Activated CD8-positive, alpha-beta memory T cell treated with anti-CD3 and anti-CD28 coated beads for 1 hour (primary cell): ENCODE measurements at places on chromosomes 4 and X.

- no peak for DNase-seq
Measured at GRCh38 chrX:95678679-95679078, 1006.0 kb upstream of the DIAPH2 start.

- no peak for DNase-seq
Measured at GRCh38 chrX:135087867-135088266, 32.5 kb downstream of the ETDB start.

DNA sequence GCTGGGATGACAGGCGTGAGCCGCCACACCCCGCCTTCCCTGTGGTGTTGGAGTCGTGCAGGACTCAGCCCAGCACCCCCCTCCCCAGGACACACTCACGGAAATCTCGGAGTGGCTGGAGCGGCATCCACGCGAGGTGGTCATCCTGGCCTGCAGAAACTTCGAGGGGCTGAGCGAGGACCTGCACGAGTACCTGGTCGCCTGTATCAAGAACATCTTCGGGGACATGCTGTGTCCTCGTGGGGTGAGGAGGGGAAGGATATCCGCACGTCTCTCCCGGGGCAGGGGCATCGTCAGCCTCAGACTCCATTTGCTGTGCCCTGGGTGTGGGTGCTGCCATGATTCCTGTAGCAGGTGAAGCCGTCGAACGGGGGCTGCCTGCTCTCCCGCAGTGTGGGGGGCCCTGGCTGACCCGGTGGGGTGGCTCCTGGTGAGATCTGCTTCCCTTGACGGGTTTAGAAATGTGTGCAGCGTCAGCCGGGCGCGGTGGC is 10.3 kb downstream of the PLCXD1 start:
- no peak for DNase-seq

- DNase-seq, result no peak
Measured at GRCh38 chrX:31165241-31166035, 93.6 kb upstream of the FTHL17 start.

- no peak for DNase-seq
Measured at GRCh38 chr4:16070203-16070602, 13.6 kb downstream of the PROM1 start.

GRCh38 chr4:175646802-175647201 is 165.3 kb downstream of the GPM6A start:
- DNase-seq, result no peak

DNA sequence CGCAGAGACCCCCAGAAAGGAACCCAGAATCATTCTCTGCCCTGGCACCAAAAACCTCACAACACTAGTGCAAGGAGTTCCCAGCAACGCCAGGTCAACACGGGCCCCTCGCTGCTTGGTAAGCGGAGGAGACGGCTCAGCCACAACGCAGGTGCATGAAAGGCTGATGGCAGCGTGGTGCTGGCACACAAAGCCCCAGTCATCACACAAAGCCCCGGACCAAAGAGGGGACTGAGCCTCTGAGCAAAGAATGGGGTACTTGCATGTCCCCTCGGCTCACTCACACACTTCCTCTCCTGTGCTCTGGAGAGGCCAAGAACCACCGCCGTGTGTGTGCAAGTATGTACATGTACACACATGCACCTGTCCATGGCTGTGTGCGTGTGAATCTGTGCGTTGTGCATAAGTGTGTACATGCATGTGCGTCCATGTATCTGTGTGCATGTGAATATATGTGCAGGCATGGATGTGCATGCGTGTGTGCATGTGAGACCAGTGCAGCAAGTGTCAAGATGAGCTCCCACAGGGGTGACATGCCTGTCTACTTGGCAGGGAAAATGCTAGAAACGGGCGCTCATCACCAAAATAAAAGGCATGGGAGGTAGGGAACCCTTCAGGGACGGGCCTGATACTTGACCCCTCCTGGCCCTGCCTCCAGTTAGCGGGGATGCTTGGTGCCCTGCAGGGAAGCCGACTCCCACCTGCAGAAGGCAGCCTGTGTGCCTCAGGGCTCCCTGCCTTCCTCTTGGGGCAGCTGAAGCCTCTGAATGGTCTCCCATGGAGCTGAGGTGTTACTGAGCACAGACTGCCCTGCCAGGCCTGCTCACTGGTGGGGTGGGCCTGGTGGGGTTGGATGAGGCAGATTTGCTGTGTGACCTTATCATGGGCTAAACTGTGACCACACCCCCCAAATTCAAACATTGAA is 60.4 kb downstream of the ZFYVE28 start:
- DNase-seq, result no peak

DNA sequence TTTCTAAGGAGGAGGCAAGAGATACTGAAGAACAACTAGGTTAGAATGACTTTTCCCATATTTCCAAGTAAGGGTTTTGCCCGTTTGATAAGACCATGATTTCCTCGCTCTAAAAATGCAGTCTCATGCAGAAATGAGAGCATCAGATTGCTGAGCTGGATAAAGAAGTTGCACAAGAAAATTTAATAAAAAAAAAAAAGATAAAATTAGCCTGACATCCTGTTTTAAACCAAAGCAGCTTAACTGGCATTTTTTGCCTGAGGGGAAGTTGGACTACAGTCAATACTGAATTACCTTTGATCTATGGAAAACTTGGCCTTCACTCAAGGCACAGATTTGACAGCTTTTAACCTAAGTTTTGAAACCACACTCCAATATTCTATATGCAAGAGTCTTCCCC is 208.4 kb downstream of the GASK1B start:
- DNase-seq, result no peak

DNA sequence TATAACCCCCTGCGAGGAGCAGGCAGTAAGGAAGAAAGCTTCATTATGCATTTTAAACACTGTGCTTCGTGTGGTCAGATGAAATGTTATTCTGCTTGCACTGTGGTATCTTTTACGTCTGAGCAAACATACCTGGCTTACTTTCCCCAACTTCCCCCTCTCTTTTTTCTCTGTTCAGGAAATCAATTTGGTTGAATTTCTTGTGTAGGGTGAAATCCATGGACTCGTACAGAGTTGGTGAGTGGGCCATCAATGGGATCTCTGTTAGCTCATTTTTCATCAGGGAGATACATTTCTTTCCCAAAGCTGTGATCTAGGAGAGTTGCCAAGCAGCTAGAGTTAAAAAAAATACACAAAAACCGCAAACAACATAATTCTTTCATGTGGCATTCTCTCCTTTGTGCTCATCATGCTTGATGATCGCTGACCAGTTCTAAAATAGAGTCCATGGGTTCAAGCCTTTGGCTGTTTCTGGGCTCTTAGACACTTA is 98.5 kb downstream of the FRAS1 start:
- DNase-seq, result no peak

DNA sequence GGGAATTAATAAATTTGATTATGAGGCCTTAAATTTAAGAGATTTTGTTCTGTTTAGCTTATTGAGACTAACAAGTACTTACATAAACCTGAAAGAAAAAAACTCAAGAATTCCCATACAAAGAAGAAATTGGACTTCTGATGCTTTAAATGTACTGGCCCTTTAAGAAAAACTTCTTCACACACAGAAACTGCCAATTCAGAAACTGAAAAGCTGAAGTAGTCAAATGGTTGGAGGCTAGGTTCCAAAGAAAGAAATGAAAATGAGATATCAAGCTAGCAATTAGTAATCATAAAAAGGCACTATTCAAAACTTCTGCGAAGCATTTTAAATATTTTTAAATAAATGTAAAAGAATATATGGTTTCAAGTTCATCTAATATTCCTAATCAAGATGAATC is 151.3 kb downstream of the THOC2 start:
- DNase-seq, result no peak

DNA sequence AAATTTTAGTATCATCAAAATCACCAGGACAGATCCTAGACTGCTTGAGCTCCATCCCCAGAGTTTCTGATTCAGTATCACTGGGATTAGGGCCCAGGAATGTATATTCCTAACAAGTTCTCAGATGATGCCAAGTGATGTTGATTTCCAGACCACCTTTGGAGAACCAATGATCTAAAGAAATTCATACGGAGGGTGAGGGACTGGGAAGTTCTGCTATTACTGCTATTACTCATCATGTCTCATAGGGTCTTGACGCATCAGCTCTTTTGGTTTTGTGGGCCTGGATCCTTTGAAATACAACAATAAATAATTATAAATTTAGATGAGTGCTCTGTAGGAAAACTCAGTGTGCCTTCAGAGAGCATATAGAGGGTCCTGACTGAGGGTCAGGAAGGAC is 59.8 kb upstream of the LGI2 start:
- no peak for DNase-seq

- no peak for DNase-seq
Measured at GRCh38 chrX:130829526-130830515, 73.2 kb downstream of the ENOX2 start.

DNA sequence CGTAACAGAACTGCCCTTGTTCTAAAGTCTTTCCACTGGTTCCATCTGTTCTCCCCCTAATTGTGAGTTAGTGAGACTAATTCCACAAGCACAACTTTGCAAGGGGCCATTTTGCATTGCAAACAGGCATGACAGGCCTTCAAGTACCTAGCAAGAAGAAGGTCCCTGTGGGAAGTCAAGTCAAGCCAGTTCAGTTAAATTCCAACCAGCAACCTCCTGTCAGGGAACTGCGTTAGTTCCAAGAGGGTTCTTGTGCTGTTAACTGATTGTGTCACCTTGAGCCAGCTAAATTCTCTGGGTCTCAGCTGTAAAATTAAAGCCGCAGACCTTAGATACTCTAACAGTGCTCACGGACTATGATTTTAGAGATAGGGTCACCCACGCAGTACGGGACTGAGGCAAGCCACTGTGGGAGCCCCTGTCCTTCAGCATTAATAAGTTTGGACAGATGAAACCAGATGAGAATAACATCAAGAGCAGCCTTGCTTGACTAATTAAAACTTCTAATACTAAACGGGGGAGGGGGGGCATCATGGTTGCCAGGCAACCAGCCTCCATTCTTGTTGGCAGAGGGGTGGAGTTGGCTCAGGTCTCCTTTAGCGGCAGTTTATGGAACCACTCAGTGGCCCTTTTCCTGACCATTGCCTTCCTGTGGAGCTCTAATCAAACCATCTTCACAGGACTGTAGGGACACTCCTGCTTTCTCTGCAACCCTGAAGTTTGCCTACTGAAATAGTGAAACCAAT is 24.1 kb upstream of the TMEM150C start:
- no peak for DNase-seq

DNA sequence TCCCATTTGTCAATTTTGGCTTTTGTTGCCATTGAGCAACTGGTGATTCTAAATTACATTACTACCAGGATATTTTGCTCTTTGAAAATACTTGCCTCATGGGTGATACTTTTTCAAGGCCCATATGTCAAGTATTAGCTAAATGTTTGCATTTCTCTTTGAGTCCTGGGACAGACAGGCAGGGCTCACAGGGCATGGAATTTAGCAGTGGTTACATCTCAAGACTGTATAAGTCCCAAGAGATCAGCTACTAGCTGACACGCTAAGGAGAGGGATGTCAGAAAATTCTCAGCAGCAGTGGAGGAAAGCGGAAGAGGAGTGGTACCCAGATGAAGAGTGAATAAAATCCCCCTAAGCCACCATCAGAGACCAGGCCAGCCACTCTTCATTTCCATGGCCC is 224.9 kb downstream of the FRMPD4 start:
- no peak for DNase-seq

GRCh38 chr4:104465201-104465600 is 29.5 kb downstream of the CXXC4 start:
- no peak for DNase-seq

- no peak for DNase-seq
Measured at GRCh38 chrX:154749856-154750255, 1.0 kb downstream of the GAB3 start.

GRCh38 chr4:148514581-148514980 is 72.4 kb upstream of the NR3C2 start:
- no peak for DNase-seq

GRCh38 chr4:1316537-1317168 is 27.0 kb downstream of the MAEA start:
- no peak for DNase-seq

GRCh38 chr4:119337010-119337409 is 15.1 kb upstream of the FABP2 start:
- no peak for DNase-seq

DNA sequence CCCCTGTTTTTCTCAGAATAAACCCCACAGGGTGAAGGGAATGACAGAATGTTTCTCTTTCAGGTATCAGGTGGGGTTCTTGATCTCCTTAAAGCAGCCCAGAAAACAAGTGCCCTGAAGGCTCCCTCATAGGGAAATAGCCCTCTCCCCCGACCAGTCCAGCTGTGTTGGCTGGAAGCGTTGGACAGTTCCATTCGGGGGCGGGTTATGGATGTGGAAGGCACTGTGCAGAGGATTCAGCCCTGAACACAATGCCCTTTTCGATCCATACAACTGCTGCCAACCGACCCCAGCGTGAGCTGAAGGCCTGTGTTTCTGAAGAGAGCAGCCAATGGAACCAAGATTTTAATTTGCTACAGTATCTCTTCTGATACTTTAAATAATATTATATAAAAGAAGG is 41.5 kb downstream of the SEL1L3 start:
- no peak for DNase-seq

GRCh38 chr4:38178392-38178995 is 218.3 kb downstream of the PTTG2 start:
- DNase-seq, result no peak

- DNase-seq, result no peak
Measured at GRCh38 chr4:53189011-53189410, 176.8 kb downstream of the SCFD2 start.

DNA sequence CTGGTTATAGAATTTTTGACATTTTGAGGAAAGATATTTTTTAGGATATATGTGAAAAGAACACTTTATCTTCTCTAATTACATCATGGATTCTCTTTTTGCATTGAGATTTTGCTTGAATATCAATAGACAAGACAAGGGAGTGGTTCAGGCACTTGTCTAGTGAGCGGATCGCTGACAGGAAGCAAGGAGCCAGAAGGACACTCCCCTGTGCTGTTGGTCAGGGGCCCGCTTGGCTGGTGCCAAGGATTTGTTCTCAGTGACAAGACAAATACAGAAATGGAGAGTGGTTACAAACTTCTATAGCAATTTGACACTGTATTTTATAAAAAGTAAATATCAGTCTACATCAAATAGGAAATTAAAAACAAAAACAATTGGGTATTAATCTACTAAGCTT is 60.0 kb downstream of the SLC9B1 start:
- no peak for DNase-seq

- DNase-seq, result no peak
Measured at GRCh38 chrX:30627818-30628652, 25.2 kb upstream of the GK start.

- DNase-seq, result no peak
Measured at GRCh38 chr4:170723171-170723570, 633.4 kb upstream of the AADAT start.

- no peak for DNase-seq
Measured at GRCh38 chr4:113290666-113291065, 241.2 kb downstream of the ANK2 start.

DNA sequence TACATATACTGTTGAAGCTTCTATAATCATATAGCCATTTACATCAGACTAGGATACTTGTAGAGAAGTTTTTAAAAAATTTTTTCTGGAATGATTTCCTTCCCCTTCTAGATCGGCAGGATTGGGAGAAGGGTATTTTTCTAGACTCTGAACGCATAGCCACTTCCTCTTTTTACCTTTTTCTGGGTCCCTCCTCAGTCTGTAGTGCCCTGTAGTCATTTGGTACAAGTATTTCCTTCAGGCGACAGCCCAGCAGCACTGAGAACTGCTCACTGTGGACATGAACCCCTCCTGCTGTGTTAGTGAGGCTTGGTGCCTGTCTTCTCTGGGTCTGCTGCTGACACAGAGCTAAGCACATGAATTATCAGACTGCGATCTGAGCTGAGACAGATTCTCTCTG is 255.4 kb downstream of the ARHGAP10 start:
- no peak for DNase-seq

GRCh38 chr4:4289597-4289940 is 385 bp downstream of the LYAR start:
- DNase-seq, result no peak

GRCh38 chr4:40423735-40424134 is 88.6 kb downstream of the CHRNA9 start:
- DNase-seq, result no peak

- no peak for DNase-seq
Measured at GRCh38 chr4:176090115-176090514, 24.5 kb downstream of the WDR17 start.
